Central memory CD8-positive, alpha-beta T cell (primary cell): ENCODE measurements at places on chromosomes 3 and 15.

GRCh38 chr15:23806980-23807379 is 119.9 kb upstream of the NDN start:
- no peak for DNase-seq

DNA sequence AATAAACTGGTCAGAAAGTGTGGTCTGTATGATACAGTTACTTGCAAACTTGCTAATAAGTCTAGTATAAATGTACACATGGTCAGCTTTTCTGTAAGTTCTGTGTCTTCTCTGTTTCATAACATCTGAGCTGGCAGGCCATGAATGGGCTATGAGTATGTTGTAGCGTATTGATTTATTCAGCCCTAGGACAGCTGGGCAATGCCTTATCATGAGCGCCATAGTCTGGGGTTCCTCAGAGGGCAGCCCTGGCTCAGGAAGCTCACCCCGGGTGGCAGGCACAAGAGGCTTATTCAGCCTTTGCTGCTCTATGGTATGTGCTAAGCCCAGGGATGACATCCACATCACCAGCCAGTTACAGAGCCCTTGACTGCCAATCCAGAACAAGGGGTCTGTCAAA is 50.7 kb upstream of the CCR2 start:
- DNase-seq, result no peak

GRCh38 chr3:179833294-179833693 is 180.5 kb downstream of the USP13 start:
- DNase-seq, result no peak

- DNase-seq, result no peak
These were observed 27.8 kb upstream of the ADGRG7 start for GRCh38 chr3:100581650-100582049.

DNA sequence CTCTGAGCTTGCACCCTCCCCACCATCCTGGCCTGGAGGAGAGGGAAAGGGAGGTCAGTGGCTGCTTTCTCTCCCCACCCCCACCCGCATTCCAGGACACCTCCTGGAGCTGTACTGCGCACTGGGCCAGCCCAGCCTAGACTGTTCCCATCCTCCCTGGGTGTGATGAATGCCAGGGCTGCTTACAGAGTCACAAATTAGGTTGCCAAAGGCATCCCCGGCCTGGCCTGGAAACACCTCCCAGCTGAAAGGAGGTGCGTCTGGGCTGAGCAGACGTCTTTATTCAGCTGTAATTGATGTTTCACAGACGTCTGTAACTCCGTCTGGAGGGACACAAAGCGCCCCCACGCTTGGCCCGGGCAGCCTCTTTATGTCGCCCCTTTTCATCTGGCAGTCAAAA is 47.6 kb downstream of the RHCG start:
- DNase-seq, result no peak

DNA sequence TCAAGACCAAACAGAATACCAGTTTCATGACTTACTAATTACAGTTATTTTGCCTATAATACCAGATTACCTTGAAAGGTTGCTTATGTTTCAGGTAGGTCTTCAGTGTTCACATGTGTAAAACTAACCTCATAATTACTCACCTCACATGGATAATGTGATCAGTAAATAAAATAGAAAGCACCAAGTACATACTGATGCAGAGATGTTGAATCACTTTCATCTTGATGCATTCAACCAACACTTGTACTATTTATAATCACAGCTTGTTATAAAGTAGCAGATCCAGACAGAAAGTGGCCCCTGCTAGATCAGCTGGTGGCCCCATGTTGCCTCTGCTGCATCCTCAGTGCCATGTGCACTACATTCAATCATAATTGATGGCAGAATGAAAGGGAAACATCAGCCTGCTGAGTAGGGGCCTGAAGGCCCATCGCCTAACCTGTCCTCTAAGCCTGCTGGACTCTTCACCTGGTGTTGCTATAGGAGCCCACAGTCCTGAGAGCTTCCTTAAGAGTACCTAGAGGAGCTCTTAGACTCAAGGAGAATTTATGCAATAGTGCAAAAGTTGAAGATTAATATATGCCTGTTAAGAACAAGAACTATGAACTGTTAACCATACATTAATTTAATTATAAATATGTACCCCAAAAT is 154.3 kb downstream of the PLCL2 start:
- no peak for DNase-seq

DNA sequence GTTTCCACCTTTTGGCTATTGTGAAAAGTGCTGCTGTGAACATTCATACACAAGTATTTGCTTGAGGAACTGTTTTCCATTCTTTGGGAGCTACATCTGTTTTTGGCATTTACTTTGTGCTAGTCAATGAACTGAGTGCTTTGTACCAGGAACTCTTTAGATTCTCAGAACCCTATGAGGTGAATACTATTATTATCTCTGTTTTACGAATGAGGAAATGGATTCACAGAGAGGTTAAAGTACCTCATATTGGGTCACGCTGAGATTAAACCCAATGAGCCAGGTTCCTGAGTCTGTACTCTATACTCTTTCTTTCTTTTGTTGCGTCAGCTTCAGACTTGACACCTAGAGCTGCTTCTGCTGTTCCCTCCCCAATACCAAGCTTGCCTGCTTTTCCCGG is 358.1 kb downstream of the CNTN4 start:
- no peak for DNase-seq
